ENCODE measurements at places on chromosomes 13 and 19.

GRCh38 chr13:80251403-80251802, 89.5 kb downstream of the SPRY2 start:
- DNase-seq = peak; percentile 76

DNA sequence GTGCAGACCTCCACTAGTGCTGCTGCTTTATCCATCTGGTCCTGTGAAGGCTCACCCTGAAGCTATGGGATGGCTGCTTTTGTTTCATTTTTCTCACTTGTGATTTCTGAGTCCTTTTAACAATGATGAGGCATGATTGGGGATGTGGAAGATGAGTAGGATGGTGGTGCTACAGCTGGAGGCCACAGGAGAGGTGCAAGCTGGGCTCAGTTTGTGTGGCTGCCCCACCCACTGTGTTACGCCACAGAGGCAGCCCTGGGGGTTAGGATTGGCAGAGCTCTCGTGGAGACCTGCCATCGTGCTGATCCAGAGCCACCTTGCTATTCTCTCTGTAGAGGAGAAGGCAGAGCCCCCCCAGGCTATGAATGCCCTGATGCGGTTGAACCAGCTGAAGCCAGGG, 19.6 kb upstream of the QTRT1 start:
- no peak for DNase-seq

GRCh38 chr13:101451641-101452040, 834 bp upstream of the ITGBL1 start:
- DNase-seq = peak; percentile 56

- peak; percentile 27 for DNase-seq
These were observed 33.0 kb downstream of the KPNA3 start for GRCh38 chr13:49759503-49759902.

GRCh38 chr13:20313896-20314295, 81.8 kb upstream of the GJB6 start:
- no peak for DNase-seq

- DNase-seq = peak; percentile 88
These were observed 1.6 kb downstream of the SIX5 start for GRCh38 chr19:45767410-45767880.
